ENCODE measurements at places on chromosomes 16 and 17.
A peak's percentile ranks its signal among the peaks of the same experiment; 100 is the strongest.

DNA sequence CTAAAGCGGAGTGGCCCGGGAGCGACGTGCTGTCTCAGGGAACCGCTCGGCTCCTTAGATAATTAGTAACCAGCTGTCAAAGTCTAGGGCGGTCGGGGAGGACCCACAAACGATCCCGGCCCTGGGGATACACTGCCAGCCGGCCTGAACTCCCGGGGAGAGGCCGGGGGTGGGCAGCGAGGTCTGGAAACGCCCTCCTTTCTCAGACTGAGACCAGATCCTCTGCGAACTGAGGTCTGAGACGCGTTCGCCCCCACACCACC is 1.3 kb downstream of the HNF1B start:
- no peak for DNase-seq

- DNase-seq = no peak
These were observed 50.0 kb upstream of the LGALS9 start for GRCh38 chr17:27581016-27581415.

DNA sequence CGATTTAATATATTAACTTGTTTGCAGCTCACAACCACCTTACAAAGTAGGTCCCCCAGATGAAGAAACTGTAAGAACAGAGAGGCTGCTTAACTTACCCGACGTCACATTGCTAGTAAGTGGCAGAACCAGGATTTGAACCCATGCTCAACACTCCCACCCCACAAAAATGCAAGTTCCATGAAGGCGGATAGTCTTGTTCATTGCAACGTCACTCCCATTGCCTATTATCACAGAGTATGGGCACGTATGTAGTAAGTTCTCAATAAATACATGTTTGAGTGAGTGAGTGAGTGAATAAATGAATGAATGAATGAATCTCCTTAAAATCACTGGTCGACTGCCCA is 1.1 kb downstream of the USP31 start:
- DNase-seq = peak; percentile 9

GRCh38 chr17:28634206-28634865 is 10.6 kb downstream of the BLTP2 start:
- no peak for DNase-seq

- DNase-seq = no peak
These were observed 34.8 kb downstream of the SOST start for GRCh38 chr17:43723697-43724359.

DNA sequence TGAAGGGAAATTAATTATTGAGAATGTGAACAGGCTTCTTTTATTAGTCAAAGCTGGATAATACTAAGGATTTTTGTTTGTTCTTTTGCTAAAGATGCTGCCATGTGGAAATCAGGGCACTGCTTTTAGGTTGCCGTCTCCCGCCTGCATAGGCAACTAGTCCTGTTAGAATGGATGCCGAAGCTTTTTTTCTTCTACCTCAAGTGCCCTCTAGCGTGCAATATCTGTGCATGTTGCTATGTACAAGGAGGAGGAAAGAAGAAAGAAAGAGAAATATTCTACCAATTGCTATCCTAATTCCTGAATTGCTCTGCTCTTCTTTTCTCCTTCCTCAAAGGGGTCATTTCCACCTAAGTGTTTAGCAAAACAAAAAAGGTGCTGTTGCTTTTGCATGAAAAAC is 5.2 kb upstream of the CDH8 start:
- DNase-seq = no peak

DNA sequence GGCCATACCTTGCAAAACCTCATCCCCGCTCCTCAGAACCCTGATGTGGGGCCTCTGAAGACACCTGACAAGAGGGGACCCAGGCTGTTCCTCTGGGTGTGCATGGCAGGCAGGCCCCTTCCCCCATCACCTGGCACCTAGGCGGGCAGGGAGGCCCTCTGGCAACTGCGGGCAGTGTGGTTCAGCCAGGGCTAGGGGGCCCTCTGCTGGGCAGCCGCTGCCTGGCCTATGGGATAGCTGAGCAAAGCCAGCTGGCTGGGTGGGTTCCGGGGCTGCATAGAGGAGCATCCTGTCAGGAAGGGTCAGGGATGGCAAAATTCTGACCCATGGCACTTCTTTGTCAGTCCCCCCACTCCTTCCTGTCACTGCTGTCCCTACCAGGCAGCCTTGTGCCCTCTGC is 228.7 kb upstream of the ASIC2 start:
- DNase-seq = no peak

DNA sequence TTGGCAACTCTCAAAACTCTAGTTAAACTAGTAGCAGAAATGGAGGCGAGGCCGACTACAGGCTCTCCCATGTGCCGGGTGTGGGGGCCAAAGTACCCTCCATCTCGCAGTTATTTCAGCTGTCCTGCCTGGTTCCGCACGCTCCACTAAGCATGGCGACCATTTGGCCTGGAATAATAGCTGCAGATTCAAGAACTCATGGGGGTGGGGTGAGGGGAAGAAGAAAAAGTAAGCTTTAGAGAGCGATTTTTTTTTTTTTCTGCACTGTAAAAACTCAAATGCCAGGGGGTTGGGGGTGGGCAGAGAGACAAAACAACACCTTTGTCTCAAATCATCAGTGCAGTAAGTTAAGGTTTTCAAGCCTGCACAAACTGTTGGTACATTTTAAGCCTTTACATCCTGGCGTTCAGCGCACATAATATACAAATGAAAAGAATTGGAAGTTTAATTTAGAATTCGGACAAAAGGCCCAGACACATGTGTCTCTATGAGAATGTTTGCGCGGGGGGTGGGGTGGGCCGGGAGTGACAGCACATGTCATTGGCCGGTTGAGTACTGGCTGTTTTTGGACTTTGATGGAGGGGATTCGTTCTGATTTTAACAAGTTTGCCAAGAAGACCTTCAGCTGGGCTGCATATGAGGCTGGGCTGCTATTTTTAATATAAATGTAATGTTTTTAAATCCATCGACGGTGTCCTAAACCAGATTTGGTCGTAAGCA is 694.7 kb upstream of the SALL1 start:
- DNase-seq = no peak

DNA sequence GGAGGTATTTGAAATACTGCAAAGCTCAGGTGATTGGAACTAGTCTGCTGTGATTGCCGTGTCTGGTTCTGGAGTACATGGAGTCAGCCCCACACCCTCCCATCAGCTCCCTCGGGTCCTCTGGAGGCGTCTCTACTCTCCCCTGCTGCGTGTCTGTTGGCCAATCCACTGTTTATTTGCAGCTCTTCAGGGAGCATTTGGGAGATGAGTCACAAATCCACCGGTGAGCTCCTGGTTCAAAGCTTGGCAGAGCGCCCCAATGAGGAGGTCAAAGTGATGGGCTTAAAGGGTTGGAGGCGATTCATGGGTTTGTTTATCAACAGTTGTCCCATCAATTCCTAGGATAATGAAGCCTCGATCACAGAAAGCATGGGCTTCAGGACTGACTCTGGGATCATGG is 14.6 kb downstream of the CALB2 start:
- no peak for DNase-seq

GRCh38 chr17:46984341-46984740 is 5.3 kb upstream of the RPRML start:
- DNase-seq = no peak

DNA sequence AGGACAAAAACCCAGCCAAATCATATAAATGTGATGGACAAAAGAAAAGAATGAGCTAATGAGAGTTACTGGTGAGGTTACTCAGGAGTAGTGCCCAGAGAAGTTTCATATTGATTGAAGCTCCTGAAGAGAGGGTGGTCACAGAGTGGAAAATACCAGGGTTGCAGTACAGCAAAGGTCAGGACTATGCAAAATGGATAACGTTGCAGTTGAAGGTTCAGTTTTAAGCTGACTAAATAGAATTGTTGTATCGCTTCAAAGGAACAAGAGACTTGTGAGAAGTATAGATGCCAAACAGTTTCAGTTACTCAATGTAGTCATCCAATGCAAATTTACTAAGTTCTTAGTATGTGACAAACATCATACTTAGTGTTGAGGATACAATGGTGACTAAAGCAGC is 47.1 kb downstream of the ABCA8 start:
- no peak for DNase-seq

DNA sequence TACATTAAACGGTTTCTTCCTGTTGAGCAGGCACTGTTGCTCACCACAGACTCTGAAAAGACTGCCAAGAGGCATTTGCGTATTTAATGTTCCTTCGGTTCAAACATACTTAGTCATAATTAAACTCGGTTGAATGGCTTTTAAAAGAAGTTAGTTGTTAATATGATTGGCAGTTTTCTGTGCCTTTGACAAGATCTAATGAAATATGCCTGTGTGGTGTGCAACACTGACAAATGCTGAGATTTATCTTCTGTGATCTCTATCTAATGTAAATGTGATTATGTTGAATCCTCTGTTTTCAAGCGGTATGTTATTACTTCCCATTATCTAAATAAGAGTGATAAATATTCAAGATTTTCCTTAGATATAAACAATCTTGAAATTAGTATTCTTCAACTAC is 1046.6 kb downstream of the CDH8 start:
- DNase-seq = no peak

- DNase-seq = no peak
These were observed 31.5 kb downstream of the CDK5RAP3 start for GRCh38 chr17:48002266-48002915.

GRCh38 chr17:76534831-76535732 is 2.4 kb downstream of the CYGB start:
- no peak for DNase-seq

DNA sequence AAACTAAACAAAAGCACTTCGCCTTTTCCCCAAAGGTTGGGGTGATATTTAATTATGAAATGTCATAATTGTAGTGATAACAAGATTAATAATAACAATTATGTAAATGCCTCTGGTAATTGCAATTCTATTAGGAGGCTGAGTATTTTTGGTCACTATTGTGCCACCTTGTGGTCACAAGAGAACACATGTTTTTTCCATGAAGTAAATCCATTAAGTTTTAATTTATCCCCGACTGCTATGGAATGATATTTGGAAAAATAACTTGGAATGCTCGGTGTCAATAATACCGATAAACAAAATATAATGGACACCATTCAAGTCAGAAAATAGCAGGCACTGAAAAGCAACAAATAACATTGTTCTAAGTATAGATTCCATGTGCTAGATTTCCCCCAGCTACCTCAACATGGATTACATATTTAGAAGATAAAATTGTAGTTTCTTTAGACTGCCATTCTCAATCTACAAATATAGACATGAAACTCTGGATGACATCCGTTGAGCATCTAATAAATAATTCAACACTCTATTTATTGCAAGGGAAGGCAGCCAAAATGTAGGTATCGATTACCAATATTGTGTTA is 25.0 kb upstream of the KCNJ2 start:
- DNase-seq = no peak

GRCh38 chr16:28534542-28535373 is 4.0 kb downstream of the NUPR1 start:
- DNase-seq = no peak

- no peak for DNase-seq
These were observed 6.2 kb upstream of the CD300LG start for GRCh38 chr17:43840814-43841213.

- no peak for DNase-seq
These were observed 19.0 kb upstream of the ADCY7 start for GRCh38 chr16:50247123-50247905.

GRCh38 chr17:12457493-12457892 is 208.2 kb upstream of the MYOCD start:
- no peak for DNase-seq

- no peak for DNase-seq
These were observed 6.7 kb upstream of the TOB1 start for GRCh38 chr17:50872710-50873424.

- DNase-seq = no peak
These were observed at the start of gene ZNF469 for GRCh38 chr16:88382491-88383400. TSS of gene ZNF469 (plus strand) at chr16:88382959. CDS start at chr16:88427471, 44,512 bp downstream.

- DNase-seq = peak; percentile 74
These were observed 3.5 kb upstream of the TSPOAP1 start for GRCh38 chr17:58331815-58332777.

- DNase-seq = no peak
These were observed 158.0 kb upstream of the HS3ST3A1 start for GRCh38 chr17:13759518-13760335.

- no peak for DNase-seq
These were observed 25.6 kb upstream of the CACNG1 start for GRCh38 chr17:67018471-67019434.

DNA sequence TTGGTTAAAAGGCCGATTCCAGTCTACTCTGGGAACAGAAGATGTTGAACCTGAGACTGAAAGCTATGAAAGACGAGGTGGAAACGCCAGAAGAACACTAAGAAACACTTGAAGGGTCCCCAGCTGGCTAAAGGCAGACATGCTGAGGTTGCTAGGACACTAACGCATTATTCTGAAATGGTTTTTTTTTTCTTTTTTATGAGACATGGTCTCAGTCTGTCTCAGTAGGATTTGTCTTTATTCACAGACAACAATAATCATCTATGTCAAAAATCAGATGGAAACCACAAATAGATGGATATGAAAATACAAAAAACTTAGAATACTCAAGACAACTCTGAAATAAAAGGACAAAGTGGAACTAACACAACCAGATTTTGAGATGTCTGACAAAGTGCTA is 35.0 kb upstream of the RASD1 start:
- DNase-seq = no peak

- no peak for DNase-seq
These were observed 15.9 kb downstream of the CDH5 start for GRCh38 chr16:66382171-66382965.

DNA sequence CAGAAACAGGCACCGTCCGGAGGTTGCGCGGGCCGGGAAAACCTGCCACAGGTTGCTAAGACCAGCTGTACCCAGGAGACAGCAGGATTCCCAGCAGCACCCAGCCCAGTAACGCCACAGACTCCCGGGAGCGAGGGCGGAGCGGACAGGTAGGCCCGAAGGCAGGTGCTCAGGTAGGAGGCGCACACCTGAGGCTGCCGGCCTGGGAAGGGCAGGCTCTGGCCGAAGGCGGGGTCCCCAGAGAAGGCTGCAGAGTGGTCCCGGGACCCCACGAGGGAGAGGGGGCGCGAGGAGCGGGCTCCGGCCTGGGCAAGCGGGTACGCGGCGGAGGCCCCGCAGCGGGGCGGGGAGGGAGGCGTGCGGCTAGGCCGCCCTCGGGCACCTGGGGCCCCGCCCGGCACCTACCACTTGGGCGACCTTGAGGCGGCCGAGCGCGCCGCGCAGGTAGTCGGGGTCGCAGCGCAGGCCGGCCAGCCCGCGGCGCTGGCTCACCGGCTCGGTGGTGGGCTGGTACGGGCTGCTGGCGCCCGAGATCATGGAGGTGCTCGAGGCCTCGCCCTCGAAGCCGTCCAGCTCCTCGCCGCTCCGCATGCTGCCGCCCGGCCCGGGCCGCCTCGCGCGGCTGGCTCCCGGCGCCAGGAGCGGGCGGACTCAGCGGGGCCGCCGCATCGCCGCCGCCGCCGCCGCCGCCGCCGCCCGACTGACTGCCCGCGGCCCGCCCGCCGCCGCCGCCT is 441 bp downstream of the CMTM4 start:
- DNase-seq = no peak

- no peak for DNase-seq
These were observed 39.5 kb downstream of the MRM1 start for GRCh38 chr17:36640836-36641235.

Measured in hematopoietic multipotent progenitor cell treated with erythropoietin and hydrocortisone succinate and interleukin-3 and kit ligand, for 17 days (in vitro differentiated cells).